Spleen (tissue), 13 donors: ENCODE measurements at places on chromosomes 13 and 19. TPM values are rescaled to one million over a fixed set of nuclear protein-coding genes. Genes with fewer than 3 reads are reported as not detected.

The UBE2S gene
- polyA plus RNA-seq = 4.9 TPM

- H3K4me1 ChIP-seq = no peaks in the 10 kb centered on the region
- H3K36me3 ChIP-seq = no peaks in the 10 kb centered on the region
- no peak overlapping the region for H3K4me3 ChIP-seq
- DNase-seq = no peak
- no peak overlapping the region for H3K27ac ChIP-seq
- no peaks in the 10 kb centered on the region for H3K27me3 ChIP-seq
These were observed 828.4 kb upstream of the SLC10A2 start for GRCh38 chr13:103894626-103895025.

- no peaks in the 10 kb centered on the region for H3K27me3 ChIP-seq
- no peak overlapping the region for H3K4me3 ChIP-seq
- DNase-seq = no peak
- no peaks in the 10 kb centered on the region for H3K36me3 ChIP-seq
- no peak overlapping the region for H3K27ac ChIP-seq
- peaks cover 3% of the 10 kb centered on the region for H3K4me1 ChIP-seq
These were observed 7.5 kb upstream of the ZBTB32 start for GRCh38 chr19:35696835-35697234.

DNA sequence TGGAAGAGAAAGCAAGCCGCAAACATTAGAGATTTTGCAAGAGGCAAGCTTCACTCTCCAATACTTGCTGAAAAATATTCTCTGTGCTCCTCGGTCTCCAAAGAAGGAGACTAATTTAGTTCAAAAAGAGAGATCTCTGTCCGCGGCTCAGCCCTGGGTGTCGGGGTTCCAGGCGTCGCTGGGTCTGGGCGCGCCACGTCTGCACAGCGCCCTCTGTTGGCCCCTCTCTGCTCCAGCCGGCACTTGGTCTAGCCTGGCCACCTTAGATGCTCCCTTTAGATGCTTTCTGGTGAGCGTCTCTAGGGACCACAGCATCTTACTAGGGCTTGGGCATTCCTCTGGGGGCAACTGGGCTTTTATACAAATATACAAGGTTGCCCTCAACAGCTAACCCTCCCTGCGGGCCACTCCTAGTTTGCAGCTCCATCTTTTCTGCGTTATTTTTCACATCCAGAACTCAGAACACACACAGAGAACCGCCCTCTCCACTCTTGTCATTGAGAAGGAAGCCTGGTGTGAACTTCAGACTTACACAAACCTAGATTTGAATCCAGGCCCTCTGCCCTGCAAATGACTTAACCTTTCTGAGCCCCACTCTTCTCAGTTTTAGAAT, 78.3 kb downstream of the CYSLTR2 start:
- no peaks in the 10 kb centered on the region for H3K36me3 ChIP-seq
- peak; percentile 87 for DNase-seq
- H3K27ac ChIP-seq = no peak overlapping the region
- H3K4me1 ChIP-seq = peaks cover 5% of the 10 kb centered on the region

DNA sequence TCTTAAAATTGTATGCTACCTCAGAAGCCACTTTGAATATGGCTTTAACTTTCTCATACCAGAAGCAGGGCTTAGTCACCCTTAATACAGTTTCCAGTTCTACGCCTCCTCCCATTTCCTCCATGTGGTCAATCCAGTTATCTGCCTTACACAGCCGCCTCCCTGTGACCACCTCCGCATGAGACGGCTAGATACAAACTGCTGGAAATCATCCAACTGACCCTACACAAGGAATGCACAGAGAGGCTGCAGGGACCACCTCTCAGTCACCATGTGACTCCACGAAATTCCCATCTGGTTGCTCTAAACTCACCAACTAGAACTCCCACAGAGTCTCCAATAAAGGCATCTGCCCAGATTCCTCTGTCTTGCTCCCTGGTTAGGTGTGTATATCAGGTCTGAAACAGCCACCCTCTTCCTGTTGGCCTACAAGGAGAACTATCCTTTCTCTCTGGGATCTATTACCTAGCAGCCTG, 6.8 kb downstream of the ZNF564 start:
- H3K36me3 ChIP-seq = peaks cover 89% of the 10 kb centered on the region
- H3K27me3 ChIP-seq = no peaks in the 10 kb centered on the region
- no peak for DNase-seq
- no peak overlapping the region for H3K27ac ChIP-seq
- H3K4me1 ChIP-seq = peaks cover 63% of the 10 kb centered on the region
